Fibroblast of skin of left quadriceps (primary cell): ENCODE measurements at places on chromosomes 2 and 18.

GRCh38 chr2:189446780-189447179 is 5.5 kb downstream of the WDR75 start:
- no peak for DNase-seq

GRCh38 chr2:217827430-217828201 is 175.2 kb downstream of the TNS1 start:
- no peak for DNase-seq

- no peak for DNase-seq
Measured at GRCh38 chr18:6718267-6718666, 11.2 kb upstream of the ARHGAP28 start.

GRCh38 chr2:12819103-12819475 is 102.4 kb downstream of the TRIB2 start:
- peak; percentile 98 for DNase-seq

- peak; percentile 84 for DNase-seq
Measured at GRCh38 chr18:47175898-47176575, at the start of gene IER3IP1. Gene IER3IP1 (minus strand): TSS chr18:47176364. CDS start chr18:47176277, 87 bp downstream.

- DNase-seq = peak; percentile 83
Measured at GRCh38 chr18:48923746-48924629, 26.8 kb downstream of the SMAD7 start.

DNA sequence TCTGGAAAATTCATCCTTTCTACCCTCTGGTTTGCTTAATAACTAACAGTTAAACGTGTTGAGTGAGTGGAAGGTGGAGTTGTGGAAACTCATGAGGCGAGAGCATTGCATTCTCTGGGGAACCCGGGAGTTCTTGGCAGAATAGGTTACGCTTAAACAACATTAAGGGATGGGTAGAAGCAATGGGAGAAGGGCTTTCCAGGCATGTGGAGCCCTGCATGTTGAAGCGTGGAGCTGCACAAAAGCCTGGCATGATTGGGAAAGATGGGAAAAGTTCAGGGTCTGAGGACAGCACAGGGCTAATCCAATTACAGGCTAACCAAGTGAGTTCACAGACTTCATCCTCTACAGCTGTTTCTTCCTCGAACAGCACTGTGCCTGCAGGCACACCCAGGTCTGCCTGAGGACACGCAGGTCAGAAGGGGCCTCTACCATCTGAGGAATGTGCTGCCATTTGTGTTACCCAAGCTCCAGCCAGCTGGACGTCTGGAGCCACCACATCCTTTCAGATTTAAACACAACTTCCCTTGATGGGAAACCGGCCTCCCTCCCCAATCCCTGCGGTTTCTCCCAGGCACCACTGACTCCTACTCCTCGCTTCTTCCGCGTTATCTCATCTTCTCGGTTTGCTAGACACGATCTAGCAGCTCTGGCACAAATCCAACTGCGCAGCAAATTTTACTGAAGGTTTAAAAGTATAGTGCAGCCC is 164.2 kb downstream of the ANTXR1 start:
- DNase-seq = no peak

- no peak for DNase-seq
Measured at GRCh38 chr18:24048261-24048660, 33.7 kb downstream of the TTC39C start.

GRCh38 chr2:58221909-58222308 is 19.2 kb downstream of the FANCL start:
- no peak for DNase-seq

DNA sequence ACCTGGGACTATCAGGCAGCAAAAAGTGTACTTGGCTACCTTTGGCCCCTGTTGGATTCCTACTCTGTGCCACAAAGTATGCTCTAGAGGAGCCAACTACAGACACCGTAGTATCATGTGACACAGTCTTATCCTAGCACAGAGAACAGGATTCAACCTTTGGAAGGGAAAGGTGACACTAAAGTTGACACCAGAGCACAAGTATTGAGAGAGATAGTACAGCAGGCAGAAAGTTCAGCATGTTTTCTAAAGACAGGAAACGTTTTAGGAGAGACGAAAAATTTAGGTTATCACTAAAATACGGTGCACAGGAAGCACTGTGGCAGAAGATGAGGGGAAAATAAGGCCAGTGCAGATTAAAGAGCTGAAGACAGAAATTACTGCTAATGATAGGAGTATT is 18.6 kb downstream of the SMAD2 start:
- DNase-seq = no peak

DNA sequence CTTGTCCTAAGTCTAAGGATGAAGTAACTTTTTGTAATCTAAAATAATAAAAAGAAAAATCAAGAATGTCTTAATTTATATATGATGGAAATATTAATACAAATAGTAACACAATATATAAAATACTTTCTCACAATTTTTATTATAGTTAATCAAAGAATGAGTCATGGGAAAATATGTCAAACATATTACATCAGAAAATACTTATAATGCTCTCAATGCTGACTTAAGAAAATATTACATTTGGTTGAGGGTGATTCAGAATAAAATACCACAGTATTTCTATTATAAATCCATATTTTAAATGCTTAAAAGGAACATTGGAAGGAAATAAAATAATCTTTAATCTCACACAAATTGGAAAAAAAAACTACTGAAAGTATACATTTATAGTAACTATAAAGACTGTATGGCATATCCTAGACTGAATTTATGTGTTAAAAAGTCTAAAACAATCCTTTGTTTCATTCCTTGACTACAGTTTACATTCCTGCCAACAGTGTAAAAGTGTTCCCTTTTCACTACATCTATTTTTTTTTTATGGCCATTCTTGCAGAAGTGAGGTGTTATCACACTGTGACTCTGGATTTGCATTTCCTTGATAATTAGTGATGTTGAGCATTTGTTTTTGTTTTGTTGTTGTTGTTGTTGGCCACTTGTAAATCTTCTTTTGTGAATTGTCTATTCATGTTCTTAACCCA is 1573.5 kb upstream of the ACVR2A start:
- no peak for DNase-seq

DNA sequence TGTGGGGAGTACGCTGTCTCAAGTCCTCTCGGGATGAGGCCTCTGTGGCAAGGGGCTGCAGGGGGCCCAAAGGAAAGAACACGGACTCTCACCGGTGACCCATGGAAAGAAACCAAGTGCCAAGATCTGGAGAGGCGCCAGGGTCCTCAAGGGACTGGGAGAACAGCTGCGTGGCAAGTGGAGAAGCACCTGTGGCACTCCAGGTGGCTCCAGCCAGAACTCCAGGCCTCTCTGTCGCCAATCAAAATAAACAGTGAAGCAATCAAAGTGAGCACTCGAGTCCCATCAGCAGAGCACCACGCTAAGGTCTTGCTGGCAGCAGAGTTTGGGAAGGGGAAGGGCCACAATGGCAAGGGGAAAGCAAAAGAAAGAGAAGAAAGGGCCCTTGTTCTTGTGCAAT is 54.7 kb downstream of the BCL2 start:
- DNase-seq = no peak

DNA sequence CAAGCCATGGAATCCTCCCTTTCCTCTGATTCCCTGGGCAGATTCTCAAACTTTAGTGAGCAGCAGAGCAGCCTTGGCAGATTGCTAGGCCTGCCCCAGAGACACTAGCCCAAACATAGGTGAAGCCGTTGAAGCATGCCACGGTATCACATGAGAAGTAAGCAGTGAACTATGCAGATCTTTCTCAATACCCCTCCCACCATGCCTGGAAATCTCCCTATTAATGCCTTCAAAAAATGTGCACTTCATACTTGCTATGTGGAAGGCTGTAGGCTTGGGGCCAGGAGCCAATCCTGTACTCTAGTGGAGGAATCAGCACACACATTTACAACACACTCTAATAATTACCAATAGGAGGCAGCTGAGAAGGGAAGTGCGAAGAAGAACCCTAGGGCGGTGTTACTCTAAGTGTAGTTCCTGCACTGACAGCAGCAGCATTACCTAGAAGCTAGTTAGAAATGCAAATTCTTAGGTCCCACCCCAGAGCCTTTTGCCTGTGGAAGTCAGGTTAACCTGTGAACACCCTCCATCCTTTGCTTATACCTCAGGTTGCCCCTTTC is 305.1 kb upstream of the SPRED2 start:
- DNase-seq = no peak

DNA sequence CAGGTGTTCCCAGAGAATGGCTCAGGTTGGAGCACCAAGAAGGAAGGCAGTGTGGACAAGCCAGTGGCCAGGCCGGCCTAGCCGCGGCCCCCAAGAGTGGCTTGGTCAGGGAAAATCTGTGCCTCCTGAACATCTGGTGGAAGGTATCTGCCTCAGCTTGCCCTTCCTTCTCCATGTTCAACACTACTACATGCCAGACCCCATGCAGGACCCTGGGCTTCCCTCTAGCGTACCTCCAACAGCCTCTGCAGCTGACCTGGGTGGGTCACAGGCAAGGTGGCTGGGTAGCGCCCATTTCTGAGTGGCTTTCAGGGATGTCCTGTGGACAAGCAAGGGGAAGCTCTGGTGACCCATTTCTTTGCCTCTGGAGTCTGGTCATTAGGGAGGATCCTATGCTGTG is 7.7 kb downstream of the WNT10A start:
- no peak for DNase-seq

DNA sequence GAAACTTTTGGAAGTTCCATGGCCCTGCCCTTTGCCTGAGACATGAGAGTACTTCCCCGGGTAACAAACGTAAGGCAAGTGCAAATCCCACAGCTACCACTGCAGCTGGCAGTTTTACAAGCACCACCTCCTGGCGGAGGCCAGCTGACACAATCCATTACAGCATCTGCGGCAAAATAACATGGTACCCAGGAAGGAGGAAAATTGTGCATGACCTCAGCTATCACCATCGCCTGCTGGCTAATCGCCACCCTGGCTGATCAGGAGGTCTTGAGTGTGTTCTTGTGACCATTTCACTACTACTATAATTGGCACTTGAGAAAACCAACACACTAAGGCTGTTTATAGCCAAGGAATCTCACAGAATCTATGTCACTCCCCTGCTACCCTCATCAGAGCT is 71.7 kb upstream of the SERPINE2 start:
- no peak for DNase-seq

- DNase-seq = no peak
Measured at GRCh38 chr2:241842620-241843211, 16.0 kb downstream of the PDCD1 start.

DNA sequence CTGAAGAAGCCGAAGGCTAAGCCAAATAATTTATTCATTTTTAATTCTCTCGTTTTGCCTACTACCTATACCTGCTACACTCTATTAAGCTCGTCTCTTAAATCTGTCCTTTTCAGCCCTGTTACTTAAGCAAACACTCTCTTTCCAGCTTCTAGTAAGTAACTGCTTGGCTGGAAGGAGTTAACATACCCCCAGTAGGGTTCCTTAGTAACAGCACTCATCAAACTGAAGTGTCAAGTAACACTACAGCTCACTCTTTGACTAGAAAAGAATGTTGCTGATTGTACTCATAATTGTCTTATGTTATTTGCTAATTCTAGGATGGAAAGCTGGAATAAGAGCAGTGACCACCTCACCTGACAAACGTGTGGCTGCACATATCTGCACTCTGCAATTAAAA is 120.0 kb upstream of the SCN7A start:
- no peak for DNase-seq
